ENCODE measurements at places on chromosomes 1 and 21.
A peak's percentile ranks its signal among the peaks of the same experiment; 100 is the strongest.

DNA sequence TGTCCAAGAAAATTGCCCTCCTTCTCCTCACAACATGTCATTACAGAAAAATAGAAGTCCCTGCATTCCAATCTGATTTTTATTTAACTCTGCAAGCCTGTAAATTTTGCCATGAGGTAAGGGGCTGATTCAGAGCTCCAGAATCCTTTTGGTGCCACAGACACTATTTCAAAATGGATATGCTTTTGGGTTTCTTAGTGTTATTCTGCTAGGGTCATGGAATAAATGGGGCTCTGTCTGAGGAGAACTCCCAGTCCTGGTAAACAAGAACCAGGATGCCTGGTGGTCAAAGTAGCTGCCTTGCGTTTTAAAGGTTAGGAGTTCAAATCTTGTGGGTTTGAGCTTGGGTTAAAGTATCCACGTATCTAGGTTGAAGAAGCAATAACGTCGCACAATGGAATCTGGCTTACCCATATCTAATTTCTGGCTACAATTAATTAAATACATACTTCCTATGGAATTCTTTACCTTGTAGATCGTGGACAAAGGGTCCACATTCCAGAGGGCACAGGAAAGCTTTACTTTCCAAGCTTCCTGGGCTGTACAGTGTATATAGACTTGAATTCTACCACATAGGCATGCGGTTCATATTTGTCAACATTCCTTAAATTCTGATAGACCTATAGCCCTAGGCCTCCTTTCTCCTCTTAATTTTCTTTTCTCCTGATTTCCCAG, 98.0 kb upstream of the CDC42BPA start:
- H3K27me3 ChIP-seq = peaks cover 11% of the 10 kb centered on the region
- DNase-seq = no peak
- H3K36me3 ChIP-seq = no peaks in the 10 kb centered on the region

GRCh38 chr1:213244664-213245091, 193.6 kb downstream of the RPS6KC1 start:
- no peak overlapping the region for H3K27ac ChIP-seq
- H3K27me3 ChIP-seq = no peaks in the 10 kb centered on the region
- H3K36me3 ChIP-seq = no peaks in the 10 kb centered on the region
- H3K4me1 ChIP-seq = no peaks in the 10 kb centered on the region

DNA sequence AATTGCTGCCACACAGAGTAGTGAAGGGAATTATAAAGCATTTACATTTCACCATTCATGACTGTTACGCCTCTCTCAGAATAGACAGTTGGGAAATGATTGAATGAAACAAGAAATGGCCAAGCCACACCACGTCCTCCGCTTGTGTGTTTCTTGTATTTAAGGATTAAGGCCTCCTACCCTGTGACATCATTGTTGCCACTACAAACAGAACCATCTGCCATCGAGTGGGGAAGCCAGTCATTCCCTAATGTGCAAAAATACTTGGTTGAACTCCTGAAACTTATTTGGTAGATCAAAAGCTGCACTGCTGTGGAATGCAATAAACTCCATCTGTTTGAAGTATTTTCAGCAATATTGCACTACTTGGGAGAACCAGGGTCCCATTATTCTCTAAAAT, 99.0 kb upstream of the C1orf105 start:
- H3K36me3 ChIP-seq = no peaks in the 10 kb centered on the region
- H3K4me3 ChIP-seq = no peak overlapping the region
- no peak overlapping the region for H3K27ac ChIP-seq
- no peak for DNase-seq
- H3K4me1 ChIP-seq = no peaks in the 10 kb centered on the region

- no peak overlapping the region for H3K27ac ChIP-seq
- H3K27me3 ChIP-seq = no peaks in the 10 kb centered on the region
- no peak for DNase-seq
- no peaks in the 10 kb centered on the region for H3K36me3 ChIP-seq
- H3K4me1 ChIP-seq = no peaks in the 10 kb centered on the region
Observed at GRCh38 chr21:36489103-36489775, 9.3 kb upstream of the CLDN14 start.

GRCh38 chr1:68121536-68121935, 71.1 kb upstream of the DIRAS3 start:
- H3K27ac ChIP-seq = no peak overlapping the region
- no peaks in the 10 kb centered on the region for H3K36me3 ChIP-seq
- no peaks in the 10 kb centered on the region for H3K4me1 ChIP-seq
- no peak for DNase-seq
- H3K27me3 ChIP-seq = no peaks in the 10 kb centered on the region

- DNase-seq = no peak
- H3K36me3 ChIP-seq = no peaks in the 10 kb centered on the region
Observed at GRCh38 chr1:14062669-14063068, 362.7 kb downstream of the PRDM2 start.

- H3K36me3 ChIP-seq = peaks cover 22% of the 10 kb centered on the region
- H3K4me1 ChIP-seq = peaks cover 38% of the 10 kb centered on the region
- peak; percentile 41 for DNase-seq
- H3K4me3 ChIP-seq = peak overlapping the region; percentile 93
Observed at GRCh38 chr1:202143768-202144401, 652 bp downstream of the ARL8A start.

DNA sequence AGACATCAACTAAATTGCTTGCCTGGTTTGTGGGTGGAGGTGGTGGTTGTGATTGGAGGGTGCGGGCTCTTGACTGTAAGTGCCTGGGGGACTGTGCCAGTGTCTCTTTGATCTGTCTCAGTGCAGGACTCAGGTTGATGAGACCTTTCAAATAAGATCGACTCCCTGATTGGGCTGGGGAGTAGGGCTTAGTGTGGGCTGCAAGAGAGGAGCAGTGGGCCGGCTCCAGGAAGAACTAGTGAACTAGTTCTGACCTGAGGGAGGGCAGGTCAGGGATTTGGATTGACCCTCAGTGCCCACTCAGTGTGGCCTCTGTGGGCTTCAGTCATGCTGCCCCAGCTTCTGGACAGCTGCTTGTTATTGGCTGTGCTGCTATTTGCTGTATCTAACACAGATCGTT, 130.6 kb upstream of the CACNA1E start:
- H3K4me1 ChIP-seq = no peaks in the 10 kb centered on the region
- DNase-seq = no peak
- H3K36me3 ChIP-seq = no peaks in the 10 kb centered on the region
- H3K4me3 ChIP-seq = no peak overlapping the region

DNA sequence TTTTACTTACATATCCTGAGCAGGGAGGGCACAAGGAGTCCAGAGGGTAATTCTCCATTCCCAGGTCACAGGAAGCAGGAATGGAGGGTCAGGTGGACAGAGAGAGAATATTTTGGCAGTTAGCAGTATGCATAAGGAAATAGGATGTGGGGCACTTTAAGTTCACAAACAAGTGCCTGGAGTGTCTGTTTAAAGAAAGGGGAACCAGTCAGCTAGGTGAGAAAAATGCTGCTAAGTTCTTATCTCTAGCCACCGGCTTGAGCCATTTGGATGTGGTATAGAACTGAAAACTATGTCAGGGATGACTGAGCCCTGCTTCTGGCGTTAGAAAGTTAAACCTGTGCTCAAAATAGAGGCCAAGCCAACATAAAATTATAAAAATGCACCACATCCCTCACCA, 739.7 kb upstream of the NCAM2 start:
- no peak overlapping the region for H3K27ac ChIP-seq
- H3K4me3 ChIP-seq = no peak overlapping the region
- H3K27me3 ChIP-seq = no peaks in the 10 kb centered on the region

GRCh38 chr1:154784924-154785531, 85.1 kb downstream of the KCNN3 start:
- H3K4me1 ChIP-seq = peaks cover 37% of the 10 kb centered on the region
- DNase-seq = peak; percentile 70
- peak overlapping the region; percentile 28 for H3K4me3 ChIP-seq
- H3K27ac ChIP-seq = peak overlapping the region; percentile 95

DNA sequence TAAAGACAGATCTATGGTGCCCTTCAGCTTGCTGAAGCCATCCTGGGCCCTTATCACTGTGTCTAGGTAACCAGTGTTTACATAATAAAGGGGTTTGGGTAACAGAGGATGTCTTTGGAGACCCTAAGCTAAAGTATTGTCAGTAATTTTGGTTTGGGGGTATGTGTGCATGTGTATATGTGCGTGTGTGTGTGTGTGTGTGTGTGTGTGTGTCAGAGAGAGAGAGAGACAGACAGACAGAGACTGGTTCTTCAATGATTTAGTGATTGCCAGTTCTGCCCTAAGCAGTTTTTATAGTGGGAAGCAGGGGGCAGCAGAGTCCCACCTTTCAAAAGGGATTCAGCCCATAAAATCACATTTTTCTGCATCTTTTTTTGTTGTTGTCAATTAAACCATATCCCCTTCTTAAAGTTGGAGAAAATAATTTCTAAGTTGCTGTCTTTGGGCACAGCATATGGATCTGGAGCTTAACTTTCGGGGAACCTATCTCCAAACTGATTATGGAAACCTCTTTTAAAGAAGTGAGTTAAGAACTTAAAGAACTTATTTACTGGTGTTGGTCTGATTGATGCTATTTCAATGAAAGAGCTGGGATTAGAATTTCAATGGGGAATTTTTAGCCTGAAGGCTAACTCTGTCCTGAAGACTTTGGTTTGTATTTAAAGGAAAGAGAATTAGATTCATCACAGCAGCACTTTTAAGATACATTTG, 51.1 kb downstream of the ZNF326 start:
- H3K4me3 ChIP-seq = no peak overlapping the region
- H3K27me3 ChIP-seq = peaks cover 3% of the 10 kb centered on the region
- peak; percentile 16 for DNase-seq
- H3K36me3 ChIP-seq = no peaks in the 10 kb centered on the region

DNA sequence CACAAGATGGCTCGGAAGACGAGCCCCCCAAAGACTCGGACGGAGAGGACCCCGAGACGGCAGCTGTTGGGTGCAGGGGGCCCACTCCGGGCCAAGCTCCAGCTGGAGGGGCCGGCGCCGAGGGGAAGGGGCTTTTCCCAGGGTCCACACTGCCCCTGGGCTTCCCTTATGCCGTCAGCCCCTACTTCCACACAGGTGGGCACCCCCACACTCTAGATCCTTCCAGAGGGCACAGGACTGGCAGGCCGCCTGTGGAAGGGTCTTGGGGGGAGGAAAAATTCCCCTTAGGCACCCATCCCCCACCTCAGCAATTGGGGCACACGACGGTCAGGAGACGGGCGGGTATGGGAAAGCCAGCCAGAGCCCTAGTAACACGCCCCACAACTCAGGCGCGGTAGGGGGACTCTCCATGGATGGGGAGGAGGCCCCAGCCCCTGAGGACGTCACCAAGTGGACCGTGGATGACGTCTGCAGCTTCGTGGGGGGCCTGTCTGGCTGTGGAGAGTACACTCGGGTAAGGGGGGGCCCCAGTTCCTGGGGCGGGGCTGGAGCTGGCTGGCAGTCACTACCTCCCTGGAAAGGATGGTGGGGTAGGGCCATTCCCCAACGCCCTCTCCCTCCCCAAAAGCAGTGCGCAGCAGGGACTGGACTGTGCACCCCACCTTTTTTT, 16.1 kb downstream of the NOC2L start:
- peaks cover 14% of the 10 kb centered on the region for H3K36me3 ChIP-seq
- peaks cover 28% of the 10 kb centered on the region for H3K27me3 ChIP-seq
- H3K27ac ChIP-seq = no peak overlapping the region
- DNase-seq = no peak

DNA sequence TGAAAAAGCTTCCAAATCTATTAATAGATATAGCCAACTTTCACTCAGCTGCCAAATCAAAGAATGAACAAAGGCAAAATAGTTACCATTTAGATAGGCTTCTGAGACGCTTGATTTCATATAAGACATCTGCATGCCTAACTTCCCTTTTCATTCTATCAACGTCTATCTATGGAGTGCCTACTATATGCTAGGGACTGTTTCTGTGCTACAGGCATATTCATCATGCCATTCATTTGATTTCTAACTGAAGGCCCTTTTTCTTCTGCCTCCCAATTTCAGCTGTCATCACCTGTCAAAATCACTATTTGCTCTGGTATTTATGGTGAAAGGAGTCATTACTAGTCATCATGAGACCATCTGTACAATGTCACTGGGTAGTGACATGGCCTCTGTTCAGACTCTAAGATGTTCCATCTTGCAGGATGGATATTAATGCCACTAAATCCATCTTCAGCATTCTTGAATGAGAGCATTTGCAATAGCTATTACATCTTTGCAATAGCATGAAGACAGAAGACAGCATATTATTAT, 4.3 kb upstream of the KRTAP13-1 start:
- no peak for DNase-seq
- no peak overlapping the region for H3K27ac ChIP-seq
- H3K4me1 ChIP-seq = no peaks in the 10 kb centered on the region
- no peaks in the 10 kb centered on the region for H3K36me3 ChIP-seq
- H3K27me3 ChIP-seq = no peaks in the 10 kb centered on the region

DNA sequence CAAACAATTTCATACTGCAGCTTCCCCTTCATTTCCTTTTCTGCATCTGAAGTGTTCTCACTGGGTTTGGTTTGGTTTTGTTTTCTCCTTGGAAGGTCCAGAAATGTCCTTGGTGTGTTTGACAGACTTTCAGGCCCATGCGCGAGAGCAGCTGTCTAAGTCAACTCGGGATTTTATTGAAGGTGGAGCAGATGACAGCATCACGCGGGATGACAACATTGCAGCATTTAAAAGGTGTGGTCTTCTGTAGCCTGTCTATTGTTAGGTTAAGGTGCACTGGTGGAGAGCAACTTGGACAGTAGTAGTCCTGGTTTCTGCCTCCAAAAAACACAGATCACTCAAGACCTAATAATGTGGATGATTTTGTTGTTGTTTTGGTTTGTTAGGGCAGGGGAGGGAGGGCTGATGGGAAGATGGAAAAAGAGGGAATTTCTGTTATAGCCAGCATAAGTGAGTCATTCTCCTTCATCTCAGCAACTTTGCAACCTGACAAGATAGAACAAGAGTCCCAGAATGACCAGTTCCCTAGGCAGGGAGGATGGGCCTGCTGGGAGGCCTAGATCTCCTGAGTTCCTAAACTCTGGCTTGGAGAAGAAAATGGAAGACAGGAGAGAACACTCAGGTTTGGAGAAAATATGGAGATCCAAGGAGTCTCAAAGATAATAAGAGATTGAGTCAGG, 12.5 kb downstream of the HAO2 start:
- no peak overlapping the region for H3K27ac ChIP-seq
- no peaks in the 10 kb centered on the region for H3K27me3 ChIP-seq
- no peak overlapping the region for H3K4me3 ChIP-seq
- no peaks in the 10 kb centered on the region for H3K36me3 ChIP-seq

- no peaks in the 10 kb centered on the region for H3K4me1 ChIP-seq
- no peak for DNase-seq
- H3K27ac ChIP-seq = no peak overlapping the region
- H3K36me3 ChIP-seq = no peaks in the 10 kb centered on the region
- H3K27me3 ChIP-seq = no peaks in the 10 kb centered on the region
Observed at GRCh38 chr1:7253988-7254587, 468.8 kb downstream of the CAMTA1 start.

All from activated CD4-positive, alpha-beta T cell treated with anti-CD3 and anti-CD28 coated beads, Interleukin-2, amount 10 ng/mL, durations not matched to agents 7 days and 5 days (primary cell).